ENCODE measurements at places on chromosomes 13 and 19. TPM values are rescaled to one million over a fixed set of nuclear protein-coding genes. Genes with fewer than 3 reads are reported as not detected.

The CCNA1 gene
- 0.85 TPM for total RNA-seq

The LILRA5 gene
- 5.3 TPM for total RNA-seq

The C19orf85 gene
- not detected for total RNA-seq

The VSIG10L gene
- total RNA-seq, result 1.8 TPM

The ELAVL1 gene
- 49.7 TPM for total RNA-seq

GRCh38 chr19:41981724-41982123 lies 12.3 kb downstream of the ATP1A3 start:
- no peak for DNase-seq

GRCh38 chr19:15810335-15810734 lies 5.1 kb downstream of the OR10H1 start:
- DNase-seq, result no peak

- peak; percentile 77 for DNase-seq
Observed at GRCh38 chr19:50461066-50461875, 15.0 kb upstream of the EMC10 start.

GRCh38 chr13:111216166-111216960 lies 101.3 kb downstream of the ARHGEF7 start:
- peak; percentile 68 for DNase-seq

GRCh38 chr19:52094526-52095130 lies 937 bp downstream of the ZNF841 start:
- no peak for DNase-seq

- DNase-seq, result no peak
Observed at GRCh38 chr19:48393559-48394330, at the start of gene GRIN2D. Gene GRIN2D (plus strand): TSS chr19:48393668. CDS start chr19:48398393, 4,725 bp downstream.

- no peak for DNase-seq
Observed at GRCh38 chr19:42989851-42990250, 36.4 kb downstream of the PSG11 start.

DNA sequence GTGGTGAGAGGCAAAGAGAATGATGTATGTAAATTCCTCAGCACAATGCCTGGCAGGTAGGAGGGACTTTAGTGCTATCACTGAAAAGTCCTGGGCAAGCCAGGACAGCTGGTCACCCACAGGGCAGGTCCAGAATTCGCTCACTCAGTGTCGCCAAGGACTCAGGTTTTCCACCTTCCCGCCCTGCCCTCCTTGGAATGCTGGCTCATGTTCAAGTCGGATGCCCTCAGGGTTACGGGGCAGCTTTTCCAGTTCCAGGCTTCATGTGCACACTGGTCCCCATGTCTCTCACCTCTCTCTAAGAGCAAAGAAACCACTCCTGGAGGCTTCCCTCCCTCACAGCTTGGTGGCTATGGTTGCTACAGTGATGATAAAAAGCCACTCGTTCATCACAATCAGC lies 24.8 kb upstream of the NAXD start:
- peak; percentile 46 for DNase-seq

- DNase-seq, result no peak
Observed at GRCh38 chr13:91762957-91763356, 364.5 kb downstream of the GPC5 start.

DNA sequence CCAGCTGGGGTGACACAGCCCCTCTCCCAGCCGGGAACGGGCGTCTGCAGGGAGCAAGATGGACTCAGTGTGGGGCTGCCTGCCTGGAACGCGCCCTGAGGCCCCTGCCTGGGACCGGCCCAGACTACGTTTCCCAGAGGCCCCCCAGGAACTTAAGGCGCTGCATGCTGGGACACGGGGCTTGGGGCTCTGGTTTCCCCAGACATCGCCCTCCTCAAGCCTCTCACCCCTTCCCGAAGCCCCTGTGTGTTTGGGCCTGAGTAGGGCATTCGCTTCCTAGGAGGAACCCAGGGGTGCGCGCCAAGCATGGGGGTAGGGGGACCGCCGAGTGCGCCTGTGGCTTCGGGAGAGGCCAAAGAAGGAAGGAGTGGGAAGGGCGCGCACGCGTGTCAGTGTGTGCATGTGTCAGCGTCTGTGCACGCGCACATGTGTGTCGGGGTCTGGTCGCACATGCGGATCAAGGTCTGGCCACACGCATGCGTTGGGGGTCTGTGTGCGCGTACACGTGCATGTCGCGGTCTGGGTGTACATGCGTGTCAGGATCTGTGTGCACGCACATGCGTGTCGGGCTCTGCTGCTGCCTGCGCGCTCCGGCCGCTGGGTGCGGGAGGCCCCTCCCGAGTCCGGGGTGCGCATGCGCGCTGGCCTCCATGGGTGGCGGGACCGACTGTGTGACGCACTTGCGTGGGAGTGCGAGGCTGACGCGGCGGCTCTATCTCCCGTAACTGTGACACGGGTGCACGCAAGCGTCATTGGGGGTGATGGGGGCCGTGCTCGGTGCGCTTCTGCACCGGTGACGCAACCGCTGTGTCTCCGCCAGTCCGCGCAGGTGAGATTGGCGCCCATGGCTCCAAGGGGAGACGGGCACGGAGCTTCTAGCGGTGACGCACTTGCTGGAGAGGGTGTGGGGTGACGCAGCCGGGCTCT lies 16.2 kb downstream of the ZNF331 start:
- peak; percentile 94 for DNase-seq

DNA sequence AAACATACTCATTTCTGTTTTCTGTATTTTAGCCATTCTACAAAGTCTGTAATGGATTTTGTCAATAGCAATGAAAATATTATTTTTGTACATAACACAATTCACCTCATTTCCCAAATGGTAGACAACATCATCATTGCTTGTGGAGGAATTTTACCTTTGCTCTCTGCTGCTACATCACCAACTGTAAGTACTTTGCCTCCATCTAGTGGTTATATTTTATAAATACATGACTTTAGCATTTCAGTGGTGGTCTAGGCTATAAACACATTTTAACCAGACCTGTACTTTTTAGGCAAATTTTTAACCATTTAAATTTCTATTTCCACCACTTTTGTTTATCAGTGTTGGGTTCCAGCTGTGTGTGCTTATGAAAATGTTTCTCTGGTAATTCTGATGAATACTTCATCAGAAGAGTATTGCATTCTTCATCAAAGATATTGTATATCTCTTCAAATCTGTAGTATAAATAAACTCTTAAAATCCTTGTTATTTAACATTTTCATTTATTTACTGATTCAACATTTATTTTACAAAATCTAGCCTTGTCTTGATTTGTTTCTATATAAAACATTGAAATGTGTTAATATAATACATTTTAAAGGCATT lies 222.4 kb downstream of the NBEA start:
- no peak for DNase-seq

GRCh38 chr13:39665763-39666162 lies 10.3 kb downstream of the COG6 start:
- no peak for DNase-seq

Measured in sciatic nerve (tissue), 2 donors.